NCI-H526 (cell line): ENCODE measurements at places on chromosomes 2 and 18.

- no peak for DNase-seq
Measured at GRCh38 chr18:65017372-65017760, 733.4 kb upstream of the CDH7 start.

GRCh38 chr2:158724803-158725381 lies 70.2 kb upstream of the DAPL1 start:
- no peak for DNase-seq

DNA sequence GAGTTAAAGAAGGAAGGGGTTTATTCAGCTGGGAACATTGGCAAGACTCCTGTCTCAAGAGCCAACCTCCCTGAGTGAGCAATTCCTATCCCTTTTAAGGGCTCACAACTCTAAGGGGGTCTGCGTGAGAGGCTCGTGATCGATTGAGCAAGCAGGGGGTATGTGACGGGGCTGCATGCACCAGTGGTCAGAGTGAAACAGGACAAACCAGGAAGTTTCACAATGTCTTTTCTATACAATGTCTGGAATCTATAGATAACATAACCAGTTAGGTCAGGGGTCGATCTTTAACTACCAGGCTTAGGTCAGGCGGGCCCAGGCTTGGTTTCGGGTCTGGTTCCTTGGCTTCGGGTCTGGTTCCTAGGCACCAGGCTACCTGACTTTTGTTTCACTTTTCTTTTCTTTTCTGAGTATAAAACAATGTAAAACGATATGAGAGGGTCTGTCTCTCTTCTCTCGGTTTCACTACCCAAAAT lies 30.1 kb upstream of the LIPG start:
- no peak for DNase-seq

- peak; percentile 98 for DNase-seq
Measured at GRCh38 chr2:64522843-64523428, 1.2 kb upstream of the AFTPH start.

DNA sequence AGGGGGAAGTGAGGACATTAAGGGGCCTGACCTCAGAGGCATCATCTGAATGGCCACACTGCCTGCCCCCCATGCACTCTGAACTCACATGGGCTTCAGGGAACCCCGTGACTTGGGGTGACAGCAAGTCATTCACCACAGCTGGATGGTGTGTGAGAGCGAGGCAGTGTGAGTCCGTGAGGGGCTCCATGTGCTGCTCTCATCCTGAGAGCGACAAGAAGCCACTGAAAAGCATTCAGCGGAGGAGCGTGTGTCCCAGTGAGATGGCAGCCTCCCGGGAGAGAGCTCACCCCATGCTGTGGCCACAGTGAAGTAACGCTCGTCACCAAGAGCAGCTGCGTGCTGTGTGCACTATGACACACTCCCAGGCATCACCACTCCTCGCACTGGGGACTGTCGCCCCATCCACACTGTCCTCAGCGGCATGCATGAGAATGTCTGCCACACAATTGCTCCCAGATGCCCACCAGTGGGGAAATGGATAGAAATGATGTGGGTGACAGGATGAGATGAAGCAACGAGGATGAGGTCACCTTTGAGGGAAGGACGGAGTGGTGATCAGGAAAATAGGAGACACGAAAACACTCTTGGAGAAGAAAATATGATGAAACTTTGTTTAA lies 213.0 kb upstream of the RAB6C start:
- DNase-seq: no peak

DNA sequence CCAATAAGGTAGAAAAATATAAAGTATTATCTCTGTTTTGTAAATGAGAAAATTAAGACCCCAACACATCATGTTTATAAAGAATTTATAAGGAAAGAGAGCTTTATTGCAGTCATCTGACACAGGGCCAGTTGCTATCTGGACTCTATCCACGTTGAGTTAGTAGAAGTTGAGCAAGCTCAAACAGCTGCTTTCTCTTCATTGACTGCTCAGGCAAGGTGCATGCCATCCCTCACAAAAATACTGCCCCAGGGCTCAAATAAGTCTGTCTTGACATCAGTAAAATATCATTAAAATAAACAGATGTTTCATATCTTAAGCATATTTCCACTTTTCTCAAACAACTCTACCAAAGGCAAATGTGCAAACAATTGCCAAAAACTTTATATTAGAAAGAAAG lies 14.8 kb downstream of the COL5A2 start:
- DNase-seq: no peak

DNA sequence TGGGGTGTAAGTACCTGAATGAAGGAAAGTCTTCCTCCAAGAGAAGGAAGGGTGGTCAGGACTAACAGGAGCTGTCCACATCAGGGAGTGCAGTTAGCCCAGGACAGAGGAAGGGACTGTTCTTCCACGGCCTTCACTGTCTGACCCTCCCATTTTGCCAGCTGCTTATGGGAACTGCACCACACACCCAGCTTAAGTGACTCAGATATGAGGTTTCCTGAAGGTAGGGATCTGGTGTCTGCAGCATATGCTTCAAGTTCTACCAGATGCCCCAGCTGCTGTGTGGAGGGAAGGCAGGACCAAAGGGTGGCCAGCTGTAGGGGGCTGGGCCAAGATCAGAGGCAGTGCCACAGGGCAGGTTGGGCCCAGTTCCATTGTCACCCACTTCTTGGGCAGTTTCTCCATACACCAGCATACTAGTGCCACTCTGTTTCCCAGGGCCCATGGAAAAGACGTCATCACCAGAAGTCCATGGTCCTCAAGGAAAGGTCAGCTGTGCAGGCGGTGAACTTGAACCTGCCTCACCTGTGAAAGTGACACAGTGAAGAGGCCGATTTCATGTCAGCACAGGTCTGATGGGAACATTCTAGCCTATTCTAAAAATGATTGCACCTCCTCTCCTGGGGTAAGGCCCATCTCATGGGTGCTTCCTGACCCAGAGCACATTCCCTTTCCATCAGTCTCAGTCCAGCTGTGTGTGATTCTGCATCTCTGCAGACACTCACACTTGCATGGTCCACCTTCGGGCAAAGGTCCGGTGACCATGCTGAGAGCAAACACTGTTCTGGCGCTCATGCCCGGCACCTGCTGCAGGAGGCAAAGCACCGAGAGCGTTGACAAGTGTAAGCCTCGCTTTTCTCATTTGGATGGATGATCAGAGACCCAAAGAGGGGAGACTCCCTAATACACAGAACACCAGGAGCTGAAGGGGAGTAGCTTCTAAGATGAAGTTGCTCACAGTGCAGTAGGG lies 68.0 kb downstream of the ACAA2 start:
- no peak for DNase-seq

DNA sequence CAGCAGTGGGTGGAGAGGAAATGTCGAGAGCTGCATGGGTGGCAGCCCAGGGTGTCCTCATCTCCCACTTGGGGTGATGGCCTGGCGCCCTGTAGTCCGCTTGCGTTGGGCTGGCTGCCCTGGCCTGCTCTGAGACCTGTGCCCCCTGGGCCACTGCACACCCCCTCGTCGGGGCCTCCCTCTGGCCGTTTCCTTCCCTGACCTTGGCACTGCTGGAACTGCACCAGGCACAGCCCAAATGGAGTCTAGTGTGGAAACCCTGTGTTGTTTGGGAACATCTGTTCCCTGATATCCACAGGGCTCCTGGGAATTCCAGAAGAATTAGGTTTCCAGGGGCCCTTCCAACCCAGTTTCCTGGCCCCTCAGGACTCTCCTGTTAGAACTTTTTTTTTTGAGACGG lies 13.9 kb downstream of the EFHD1 start:
- no peak for DNase-seq

DNA sequence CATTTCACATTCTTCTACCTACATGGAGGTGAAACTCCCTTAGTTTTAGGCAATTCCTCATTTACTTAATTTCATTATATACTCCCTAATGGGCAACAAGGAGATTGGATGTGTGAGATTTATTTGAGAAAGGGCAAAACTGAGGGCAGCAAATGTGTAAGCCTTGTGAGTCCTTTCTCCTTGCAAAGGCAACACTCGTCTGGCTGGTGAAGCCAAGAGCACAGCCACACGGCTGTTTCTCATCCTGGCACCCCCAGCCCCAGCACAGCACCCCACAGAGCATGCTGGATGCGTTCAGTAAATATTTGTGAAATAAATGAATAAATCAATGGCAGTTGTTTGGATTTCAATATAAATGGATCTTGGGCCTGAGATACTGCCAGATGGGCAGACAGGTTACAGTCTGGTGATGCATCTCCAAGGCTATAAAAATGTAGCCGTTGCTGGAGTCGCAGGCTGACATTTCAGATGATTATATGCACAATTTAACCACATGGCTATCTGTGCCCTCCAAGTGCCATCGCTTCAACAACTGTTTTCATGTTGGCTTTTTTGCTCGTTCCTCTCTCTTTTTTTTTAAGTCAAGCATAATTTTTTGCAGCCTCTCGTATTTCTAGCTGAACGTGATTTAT lies 154.1 kb upstream of the REV1 start:
- peak; percentile 64 for DNase-seq

DNA sequence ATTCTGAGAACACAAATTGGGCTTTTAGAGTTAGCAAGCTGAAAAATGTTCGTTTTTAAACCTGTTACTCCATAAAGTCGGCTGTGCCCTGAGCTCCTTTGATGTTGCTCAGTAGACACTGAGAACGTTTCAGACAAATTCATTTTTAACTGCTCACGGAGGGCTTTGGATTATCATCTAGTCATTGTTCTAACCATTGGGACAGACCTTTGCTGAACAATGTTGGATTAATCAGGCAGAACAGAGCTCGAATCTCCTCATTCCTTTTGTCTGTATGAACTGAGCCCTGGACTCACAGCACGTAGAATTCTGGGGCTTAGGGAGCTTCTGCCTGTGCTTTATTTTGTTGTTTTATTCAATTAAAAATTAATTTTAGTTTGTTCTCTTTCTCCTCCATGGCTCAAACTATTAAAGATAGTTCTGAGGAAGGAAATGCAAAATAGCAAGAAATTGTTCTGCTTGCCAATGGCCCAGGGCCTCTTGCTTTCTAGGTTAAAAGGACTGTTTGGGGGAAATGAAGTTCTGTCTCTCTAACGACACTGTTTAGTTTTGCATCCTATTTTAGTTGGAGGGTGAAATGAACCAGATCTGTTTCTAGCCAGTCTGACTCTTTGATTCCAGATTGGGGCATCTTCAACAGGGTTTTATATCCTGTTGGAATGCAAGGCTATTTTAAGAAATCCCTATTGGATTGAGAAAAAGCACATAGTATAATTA lies 114.7 kb upstream of the CXCR4 start:
- DNase-seq: no peak

DNA sequence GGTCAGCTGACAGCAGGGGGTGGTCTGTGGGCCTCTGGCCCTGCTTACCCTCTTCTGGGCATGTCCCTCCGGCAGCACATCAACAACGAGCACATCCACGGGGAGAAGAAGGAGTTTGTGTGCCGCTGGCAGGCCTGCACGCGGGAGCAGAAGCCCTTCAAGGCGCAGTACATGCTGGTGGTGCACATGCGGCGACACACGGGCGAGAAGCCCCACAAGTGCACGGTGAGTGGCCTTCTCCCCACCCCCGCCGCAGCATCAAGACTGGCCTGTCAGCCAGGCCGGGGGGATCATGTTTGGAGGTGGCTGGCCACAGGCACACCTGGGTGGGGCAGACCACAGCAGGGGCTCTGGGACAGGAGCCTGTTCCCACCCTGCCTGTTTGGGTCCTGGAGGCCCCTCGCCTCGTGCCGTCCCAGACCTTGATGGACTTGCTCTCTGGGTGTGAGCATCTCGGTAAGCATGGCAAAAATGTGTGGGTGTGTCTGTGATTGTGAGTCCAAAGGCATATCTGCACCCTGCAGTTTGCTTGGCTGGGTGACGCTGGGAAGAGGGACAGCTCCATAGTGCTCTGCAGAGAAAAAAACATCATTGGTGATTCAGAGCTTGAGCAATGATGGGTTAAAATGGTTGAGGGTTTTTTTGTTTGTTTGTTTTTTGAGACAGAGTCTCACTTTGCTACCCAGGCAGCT lies 242.8 kb downstream of the GLI2 start:
- DNase-seq: no peak

GRCh38 chr2:60498127-60498815 lies 55.2 kb downstream of the BCL11A start:
- DNase-seq: no peak

DNA sequence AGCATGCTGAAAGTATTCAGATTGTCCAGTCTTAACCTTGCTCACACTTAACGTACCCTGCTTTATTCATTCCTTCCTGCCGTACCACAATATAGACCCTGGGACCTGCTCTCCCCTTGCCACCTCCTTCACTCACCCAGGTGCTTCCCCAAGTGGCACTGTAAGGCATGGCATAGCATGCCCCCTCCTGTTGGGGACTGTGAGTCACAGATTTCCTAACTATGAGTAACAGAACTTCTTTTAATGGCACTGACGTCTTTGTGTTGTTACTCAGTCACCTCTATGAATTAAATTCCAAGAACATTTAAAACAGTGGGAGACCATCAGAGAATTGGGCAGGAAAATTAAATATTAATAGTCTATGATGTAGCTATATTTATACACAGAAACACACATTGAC lies 117.2 kb downstream of the CTNNA2 start:
- no peak for DNase-seq

DNA sequence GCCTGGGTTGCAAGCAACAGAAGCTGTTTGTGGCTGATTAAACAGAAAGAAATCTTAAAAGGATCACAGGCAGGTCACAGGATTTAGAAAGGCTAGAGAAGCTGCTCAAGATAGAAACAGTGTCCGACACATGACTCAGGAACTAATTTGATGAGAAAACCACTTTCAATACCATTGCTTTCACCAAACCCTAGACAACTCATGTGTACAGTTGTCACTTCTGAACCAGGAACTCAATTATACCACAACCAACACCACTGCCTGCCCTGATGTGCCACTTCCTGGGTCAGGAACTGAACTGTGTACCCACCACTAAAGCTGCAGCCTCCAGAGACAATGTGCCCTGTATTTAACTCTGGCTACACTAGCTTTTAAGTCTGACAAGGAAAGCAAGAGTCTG lies 56.0 kb downstream of the TMEM247 start:
- no peak for DNase-seq

DNA sequence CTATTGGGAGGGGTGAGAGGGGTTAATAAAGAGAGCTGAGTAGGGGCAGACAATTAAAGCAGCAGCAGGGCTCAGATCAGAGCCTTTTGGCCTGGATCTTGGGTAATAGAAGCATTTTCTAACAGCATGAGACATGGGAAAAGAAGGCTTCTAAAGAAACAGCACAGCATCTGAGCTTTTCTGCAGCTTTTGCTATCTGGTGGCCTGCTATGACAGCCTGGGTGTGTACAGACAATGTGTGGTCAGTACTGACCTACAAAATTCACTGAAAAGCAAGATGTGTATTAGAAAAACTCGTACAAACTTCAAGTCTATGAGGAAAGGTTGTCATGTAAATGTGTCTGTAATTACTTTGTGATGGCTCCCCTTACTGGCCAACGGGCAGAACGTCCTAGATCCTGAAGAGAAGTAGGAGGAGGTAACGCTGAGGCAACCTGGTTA lies 95.6 kb downstream of the GALNT3 start:
- peak; percentile 73 for DNase-seq

DNA sequence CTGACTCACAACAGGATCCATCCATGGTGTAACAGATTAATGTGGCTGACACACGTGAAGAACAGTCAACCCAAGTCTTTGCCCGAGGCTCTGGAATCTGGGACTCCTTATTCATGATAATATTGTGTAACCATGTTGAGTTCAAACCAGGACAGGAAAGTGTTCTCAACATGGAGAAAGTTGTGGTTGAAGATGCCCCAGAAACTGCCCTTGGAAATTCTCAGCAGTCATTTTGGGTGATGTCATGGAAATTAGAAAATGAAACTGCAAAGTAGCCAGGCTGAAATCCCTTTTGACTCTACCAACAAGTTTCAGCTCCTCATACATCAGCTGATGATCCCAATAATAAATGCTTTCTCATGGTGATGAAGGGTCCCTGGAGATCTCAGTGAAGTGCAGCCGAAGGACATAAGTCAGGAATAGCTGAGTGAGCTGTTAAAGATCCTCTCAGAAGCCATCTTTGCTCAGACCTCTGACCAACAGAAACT lies 307.7 kb downstream of the TNS1 start:
- DNase-seq: no peak
